ENCODE measurements at places on chromosomes 1 and 21.

GRCh38 chr1:183612407-183612806, 22.1 kb upstream of the NCF2 start:
- DNase-seq, result no peak

DNA sequence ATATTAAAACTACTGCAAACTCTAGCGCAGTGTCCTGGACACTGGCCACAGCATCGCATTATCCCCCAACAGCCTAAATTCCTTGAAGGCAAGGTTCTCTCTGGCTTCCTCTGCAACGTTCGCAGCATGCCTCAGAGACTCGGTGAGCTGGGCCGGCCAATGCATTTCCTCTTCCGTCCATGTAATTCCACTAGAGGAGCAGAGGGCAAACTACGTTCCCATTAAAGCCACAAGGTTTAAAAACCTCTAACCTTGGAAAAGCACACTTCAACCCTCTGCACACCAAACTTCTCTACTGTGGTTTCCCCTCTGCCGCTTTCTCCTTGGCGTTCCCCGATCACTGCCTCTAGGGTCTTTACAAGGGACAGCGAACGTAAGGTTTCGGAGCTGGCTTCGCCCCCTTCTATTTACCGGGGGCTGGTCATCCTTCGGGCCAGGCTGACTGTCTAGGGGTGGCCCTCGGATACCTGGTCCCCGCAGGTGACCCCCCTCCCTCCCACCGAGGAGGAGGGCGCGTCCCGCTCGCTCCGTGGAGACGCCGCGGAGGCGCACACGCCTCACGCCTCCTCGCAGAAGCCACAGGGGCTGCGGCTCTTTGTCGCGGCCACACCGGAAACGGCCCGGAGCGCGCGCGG, 456 bp upstream of the SMYD2 start:
- no peak for DNase-seq

DNA sequence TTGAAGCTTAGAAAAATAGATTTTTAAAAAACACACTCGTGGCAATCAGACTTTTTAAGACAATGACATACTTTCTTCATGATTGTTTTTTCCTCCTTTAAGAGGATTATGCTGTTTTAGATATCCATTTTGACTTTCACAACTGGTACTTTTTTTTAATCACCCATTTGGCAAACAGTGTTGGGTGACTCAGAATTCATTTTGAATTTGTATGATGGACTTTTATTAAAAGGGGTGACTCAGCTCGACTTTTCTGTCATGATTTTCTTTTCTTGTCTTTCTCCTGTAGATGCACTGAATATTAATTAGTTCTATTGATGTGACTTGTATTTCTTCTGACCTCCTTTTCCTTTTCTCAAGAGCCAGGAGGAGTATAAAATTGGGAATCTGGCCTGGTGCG, 44.7 kb downstream of the FMN2 start:
- no peak for DNase-seq

GRCh38 chr1:99643021-99643779, 2.7 kb upstream of the PALMD start:
- no peak for DNase-seq

GRCh38 chr1:159352436-159352835, 50.3 kb downstream of the FCER1A start:
- no peak for DNase-seq

DNA sequence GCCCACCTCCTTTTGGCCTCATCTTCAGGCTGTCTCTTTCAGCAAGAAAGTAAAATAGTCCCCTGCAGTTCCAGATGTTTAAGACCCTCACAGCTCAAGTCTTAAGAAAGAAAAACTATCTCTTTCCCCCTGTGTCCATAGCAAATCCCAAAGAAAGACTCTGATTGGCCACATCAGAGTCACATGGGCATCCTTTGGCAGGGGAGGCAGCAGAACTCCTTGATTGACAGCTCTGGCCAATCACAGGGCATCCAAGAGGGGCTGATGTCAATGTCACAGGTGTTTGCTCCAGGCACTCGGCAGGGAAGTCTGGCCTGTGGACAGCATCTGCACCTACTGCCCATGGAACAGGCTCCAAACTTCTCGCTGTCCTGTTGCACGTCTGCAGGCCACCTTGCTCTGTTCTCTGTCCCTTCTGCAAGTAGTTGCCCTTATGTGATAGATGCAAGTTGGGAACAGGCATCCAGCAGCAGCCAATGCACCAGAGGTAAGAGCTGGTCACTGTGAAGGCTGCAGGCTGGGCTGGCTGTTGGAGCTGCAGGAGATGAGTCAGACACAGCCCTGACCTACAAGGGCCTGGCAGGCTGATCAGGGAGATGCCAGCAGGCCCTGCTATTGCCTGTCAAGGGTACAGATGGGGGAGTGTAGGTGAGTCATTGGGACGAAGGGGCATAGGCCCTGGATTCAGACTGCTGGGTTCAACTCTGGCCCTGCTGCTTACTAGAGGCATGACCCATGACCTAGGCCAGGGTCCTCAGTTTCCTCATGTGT, 96.8 kb upstream of the TMEM51 start:
- DNase-seq, result no peak

GRCh38 chr1:117250061-117250606, 39.4 kb upstream of the VTCN1 start:
- DNase-seq, result no peak

DNA sequence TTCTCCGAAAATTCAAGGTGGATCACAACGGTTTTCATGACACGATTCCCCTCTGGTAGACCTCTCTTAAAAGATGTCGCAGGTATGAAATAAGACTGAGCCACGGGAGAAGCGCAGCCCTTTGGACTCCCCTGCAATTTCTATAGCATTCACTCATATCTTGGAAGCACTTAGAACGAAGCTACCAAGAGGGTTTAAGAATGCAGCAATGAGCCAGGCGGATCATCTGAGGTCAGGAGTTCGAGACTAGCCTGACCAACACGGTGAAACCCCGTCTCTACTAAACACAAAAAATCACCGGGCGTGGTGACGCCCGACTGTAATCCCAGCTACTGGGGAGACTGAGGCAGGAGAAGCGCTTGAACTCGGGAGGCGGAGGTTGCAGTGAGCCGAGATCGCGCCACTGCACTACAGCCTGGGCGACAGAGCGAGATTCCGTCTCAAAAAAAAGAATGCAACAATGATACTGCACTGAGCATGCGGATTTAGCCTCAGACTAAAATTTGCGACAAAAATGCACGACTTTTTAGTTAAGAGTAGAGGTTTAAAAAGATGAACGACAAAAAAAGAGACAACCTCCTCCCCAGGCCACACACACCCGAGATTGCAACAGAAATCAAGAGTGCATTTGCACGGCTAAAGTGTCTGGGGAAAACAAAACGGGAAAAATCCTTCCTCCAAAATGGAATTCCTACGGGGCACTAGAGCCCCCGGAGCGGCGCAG, 743 bp downstream of the TOMM20 start:
- no peak for DNase-seq

DNA sequence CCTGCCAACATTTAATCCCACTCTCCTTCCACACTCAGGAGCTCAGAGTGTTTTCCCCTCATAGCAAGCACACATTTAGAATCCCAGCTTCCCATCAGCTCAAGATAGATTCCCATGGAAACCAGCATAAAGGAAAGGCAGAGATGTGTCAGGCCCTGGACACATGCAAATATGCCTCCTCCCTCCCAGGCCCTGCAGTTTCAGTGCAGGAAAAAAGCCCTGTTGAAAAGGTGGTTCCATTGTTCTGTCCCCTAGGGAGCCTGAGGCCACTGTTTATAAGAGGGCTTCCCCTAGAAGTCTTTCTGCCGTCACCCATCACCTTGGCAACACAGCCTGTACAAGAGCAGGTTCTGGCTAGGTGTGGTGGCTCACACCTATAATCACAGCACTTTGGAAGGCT, 3.6 kb downstream of the CACNA1S start:
- no peak for DNase-seq

GRCh38 chr1:180160357-180160756, 5.7 kb downstream of the QSOX1 start:
- DNase-seq, result no peak

DNA sequence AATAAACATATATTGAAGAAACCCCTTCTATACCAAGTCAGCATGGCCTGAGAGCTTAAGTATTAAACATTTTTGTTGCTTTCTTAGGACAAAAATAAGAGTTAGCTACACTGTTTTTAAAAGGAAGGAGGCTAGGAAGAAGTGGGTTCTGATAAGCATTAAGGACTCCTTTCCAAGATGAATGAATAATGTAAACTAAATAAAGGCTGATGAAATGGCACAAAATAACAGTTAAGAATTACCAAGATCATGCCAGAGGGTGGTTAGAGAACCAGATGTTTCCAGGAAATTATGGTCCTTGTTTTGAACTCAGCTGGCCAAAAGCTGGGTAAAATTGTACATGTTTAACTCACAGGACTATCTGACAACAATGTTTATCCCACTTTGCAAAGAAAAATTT, 114.1 kb upstream of the ETS2 start:
- no peak for DNase-seq

GRCh38 chr1:85692730-85693314, 15.4 kb downstream of the ZNHIT6 start:
- DNase-seq, result no peak

- DNase-seq, result no peak
Observed at GRCh38 chr21:20026543-20026942, 971.7 kb upstream of the NCAM2 start.

DNA sequence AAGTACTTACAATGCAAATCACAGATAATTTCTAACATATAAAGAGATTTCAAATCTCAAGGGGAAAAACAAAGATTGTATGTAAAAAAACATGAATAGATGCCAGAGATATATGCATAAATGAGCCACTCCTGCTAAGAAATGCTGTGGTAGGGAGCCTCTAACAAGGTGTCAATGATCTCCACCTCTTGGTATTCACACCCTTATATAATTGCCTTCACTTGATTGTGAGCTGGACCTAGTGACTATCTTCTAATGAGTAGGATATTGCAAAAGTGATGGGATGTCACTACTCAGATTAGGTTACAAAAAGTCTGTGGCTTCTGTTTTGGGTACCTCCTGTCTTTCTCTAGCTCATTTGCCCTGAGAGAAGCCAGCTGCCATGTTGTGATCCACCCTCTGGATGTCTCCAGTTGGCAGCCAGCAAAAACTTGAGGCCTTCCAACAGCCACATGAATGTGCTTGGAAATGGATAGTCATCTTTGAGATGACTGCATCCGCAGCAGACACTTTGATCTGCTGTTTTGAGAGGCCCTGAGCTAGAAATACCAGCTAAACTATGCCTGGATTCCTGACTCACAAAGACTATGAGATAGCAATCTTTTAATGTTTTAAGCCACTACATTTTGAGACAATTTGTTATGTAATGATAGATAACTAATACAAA, 196.1 kb upstream of the FGGY start:
- no peak for DNase-seq

- DNase-seq, result no peak
Observed at GRCh38 chr1:41239988-41240610, 2.0 kb downstream of the SCMH1 start.

GRCh38 chr1:155009221-155009711, 6.7 kb downstream of the ZBTB7B start:
- no peak for DNase-seq

DNA sequence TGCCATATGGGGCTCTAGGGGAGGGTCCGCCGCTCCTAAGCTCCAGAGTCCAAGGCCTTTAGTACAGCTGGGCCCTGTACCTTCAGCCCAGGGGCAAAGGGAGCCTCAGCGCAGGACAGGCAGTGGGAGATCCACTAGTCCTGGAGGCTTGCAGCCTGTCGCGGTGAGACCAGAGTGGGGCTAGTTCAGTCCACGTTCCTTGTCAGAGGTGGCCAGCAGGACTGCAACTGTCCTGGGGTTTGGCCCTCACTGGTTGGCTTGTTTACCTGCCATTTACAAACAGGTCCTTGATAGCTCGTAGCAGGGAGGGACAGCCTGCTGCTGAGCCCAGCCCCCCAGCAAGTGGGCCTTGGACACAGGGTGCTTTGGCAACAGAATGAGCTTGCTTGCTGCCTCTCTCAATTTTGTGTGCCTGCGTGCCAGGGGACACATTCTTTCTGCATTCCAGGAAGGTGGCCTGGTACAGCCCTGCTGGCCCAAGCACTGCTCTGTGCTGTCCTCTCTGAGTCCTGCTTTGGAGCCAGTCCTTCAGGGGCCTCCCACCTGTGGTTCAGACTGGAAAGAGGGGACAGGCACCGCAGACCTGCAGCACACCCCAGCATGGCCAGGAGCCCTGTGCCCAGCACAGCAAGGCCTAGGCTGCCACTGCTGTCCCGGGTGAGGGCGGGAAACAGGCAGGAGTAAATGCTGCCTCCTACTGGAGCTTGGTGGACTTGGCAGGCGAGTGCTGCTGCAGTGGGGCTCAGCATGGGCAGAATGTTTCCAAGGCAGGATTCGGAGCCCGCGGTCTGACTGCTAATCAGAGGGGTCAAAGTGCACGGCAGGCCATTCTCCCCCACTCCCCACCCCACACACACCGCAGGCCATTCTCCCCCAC, 15.2 kb downstream of the H6PD start:
- no peak for DNase-seq

DNA sequence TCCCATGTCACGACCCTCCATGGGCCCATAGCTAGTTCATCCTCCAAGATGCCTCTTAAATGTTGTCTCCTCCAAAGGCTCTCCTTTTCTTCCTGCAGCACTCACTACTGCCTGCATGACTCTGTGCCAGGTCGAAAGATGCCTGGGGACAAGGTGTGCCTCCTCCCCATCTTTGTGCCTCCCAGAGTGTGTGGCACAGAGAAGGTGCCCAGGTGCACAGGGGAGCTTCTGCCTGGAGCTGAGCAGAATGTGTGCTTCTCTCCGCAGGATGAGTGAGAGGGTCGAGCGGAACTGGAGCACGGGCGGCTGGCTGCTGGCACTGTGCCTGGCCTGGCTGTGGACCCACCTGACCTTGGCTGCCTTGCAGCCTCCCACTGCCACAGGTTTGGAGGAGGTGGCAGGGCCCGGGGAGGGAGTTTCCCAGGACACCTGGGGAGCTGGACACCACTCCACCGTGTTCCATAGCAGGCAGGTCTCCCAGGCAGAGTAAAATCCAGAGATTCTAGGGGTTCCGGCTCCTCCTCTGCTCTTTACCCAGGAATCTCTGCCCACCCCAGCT, 6.9 kb upstream of the PPM1J start:
- no peak for DNase-seq

GRCh38 chr1:59107516-59107915, 189.4 kb upstream of the FGGY start:
- DNase-seq, result no peak

DNA sequence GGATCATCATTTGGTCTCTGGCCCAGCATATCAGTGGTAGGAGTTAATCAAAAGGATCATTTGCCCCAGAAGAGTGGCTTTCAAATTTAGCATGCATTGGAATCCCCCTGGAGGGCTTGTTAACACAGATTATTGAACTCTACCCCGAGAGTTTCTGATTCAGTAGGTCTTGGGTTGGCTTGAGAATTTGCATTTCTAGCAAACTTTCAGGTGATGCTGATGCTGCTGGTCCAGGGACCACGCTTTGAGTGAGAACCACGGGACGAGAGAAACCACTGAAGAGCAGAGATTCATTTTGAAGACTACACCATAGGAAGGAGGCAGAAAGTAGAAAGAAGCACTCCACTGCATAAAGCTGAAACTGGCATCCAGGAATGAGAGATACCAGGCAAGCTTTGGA, 81.3 kb upstream of the DUSP10 start:
- no peak for DNase-seq

- no peak for DNase-seq
Observed at GRCh38 chr1:219330001-219330400, 156.3 kb downstream of the LYPLAL1 start.

Measured in vagina (tissue), 2 donors.